ENCODE measurements at places on chromosomes 13 and 19.

DNA sequence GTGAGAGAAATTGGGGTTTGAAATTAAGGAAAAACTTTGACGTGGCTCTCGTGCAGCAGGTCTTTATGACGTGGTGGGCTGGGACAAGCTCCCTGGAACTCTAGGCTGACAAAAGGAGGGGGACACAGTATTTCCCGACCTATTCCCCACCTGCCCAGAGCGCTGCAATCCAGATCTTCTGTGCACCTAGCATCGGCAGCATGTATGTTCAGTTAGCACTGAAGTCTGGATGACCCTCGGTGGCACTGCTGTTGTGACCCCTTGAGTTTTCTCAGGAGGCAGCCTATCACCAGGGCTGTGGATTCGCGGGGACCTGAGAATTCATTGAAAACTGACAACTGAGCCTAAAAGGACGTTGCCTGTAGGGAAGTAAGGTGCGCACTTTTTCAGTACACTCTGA is 9.1 kb upstream of the ZNF536 start:
- no peak for DNase-seq

DNA sequence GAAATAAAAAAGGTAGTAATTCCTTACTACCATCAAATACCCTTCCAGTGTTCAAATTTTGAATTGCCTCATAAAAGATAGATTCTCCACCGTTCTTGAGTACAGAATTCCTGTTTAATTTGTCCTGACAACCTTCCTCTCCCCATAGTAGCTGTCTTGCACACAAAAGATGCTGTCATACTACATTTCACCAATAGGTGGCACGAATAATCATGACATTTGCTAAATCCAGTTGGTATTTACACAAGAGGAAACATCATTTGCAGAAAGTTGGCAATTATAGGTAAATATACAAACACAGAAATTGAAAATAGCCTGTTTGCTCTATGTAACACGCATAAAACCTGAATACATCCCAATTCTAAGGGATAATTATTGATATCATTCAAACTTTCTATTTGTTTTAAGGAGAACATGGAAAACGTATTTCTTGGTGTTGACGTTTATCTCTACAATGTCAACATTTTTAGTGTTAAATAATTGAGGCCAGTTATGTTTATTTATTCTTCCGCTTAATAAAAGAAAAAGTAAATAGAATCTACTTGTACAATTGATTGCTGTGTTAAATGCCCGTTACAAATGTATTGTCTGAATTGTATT is 58.3 kb upstream of the CLDN10 start:
- DNase-seq = peak; percentile 88

DNA sequence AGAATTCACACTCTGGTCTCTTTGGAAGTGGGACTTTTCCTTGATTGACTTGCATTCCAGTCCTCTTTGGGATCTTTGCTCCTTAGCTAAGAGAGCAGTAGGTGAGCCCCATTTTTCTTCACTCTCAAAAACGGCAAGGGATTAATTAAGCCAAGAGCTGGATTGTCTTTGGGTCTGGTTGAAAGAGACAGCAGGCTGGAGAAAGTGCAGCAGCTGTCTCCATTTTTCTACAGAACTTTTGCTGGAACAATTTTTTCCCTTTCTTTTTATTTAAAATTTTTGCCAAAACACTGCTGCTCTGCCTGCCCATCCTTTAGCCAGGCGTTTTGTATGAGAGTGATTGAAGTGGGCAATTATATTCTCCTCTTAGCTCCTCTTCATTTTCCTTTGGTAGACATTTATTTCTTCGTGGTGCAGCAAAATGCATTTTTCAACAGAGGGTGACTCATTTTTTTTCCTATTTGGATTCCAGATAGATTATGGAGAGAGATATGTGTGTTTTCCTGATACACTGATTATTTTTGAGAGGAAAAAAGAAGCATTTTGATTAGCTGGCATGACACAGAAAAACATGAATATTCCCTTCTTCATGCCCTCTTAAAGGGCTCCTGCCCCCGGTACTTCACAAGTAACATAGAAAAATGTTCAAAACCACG is 371.2 kb upstream of the NBEA start:
- no peak for DNase-seq

DNA sequence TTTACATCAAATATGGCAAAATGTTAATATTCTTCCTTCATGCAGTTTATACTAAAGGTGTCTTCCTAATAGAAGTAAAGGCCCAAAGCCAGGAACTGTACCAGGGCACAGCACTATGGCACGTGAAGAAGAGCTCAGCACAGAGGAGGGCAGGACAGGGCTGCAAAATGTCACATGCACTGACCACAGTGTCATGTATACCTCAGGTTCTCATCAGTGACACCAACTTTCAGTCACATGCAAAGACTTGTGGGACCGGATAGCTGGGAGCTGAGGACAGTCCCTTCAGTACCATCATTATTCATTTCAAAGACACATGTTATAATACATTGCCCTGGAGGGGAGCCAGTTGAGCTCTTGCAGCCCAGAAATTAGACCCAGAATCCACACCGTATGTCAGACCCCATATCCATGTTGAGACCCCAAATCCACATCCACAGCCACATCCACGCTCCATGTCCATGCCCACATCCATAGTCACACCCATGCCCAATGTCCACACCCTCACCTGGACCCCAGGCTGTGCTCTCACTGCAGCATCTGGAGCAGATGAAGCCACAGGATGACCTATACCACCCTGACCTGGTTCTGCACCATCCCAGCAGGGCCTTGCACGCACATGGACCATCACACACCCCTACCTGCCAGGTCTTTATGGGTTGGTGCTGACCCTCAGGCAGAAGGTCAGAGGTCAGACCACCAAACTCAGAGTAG is 111.8 kb downstream of the TUBA3C start:
- DNase-seq = no peak

DNA sequence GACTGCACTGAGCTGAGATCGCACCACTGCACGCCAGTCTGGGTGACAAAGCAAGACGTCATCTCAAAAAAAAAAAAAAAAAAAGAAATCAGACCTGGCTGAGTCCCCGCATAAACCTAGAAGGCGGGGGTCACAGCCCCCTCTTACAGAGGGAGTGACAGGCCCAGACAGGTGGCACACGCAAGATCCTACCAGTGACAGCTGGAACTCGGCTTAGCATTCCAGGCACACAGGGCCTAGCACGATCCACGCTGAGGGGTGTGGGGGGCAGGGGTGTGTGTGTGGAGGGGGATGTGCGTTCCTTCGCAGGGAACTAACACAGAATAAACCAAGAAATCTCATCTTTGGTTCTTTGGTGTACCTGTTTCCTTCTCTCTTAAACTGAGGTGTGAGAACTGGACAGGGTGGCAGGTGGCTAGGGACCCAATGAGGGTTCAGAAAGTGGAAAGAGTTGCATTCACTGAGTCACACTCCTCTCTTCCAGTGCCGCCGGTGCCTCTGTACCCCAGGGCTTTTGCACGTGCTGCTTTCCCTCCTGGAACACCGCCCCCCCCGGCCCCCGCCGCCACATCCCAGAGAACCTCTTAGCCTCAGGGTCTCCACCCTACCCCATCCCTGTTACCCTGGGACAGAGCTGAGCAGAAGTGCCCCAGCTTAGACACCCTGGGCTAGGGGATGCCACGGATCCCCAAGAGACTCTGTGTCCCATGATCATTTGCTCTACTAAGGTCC is 5.0 kb downstream of the SGTA start:
- no peak for DNase-seq
